ENCODE measurements at places on chromosomes 1 and 21.

DNA sequence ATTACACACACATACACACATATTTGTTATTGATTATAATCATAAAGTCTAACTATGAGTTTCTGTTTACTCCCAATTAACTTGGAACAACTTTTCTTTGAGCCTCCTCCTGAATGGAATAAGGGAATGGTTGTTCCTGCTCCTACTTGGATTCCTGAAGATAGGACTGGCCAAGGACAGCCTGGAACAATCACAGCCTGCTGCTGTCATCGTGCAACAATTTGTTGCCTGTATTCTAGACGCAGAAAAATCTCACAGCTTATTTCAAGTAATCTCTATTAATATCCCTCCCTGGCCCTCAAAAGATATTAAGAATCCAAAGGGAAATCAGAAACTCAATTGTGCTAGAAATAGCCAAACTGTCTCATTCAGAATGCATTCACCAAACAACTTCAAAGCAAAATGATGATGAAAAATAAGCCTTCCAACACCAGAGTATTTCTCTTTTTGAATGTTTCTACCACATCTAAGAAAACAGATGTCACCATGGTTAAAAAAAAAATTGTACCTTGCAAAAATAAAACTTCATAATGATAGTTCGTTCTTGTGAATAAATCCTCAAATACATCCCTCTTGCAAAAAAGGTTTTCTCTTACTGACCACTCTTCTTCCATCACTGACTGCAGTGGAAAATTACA, 30.9 kb downstream of the RCAN1 start:
- H3K27ac ChIP-seq: no peak overlapping the region
- H3K36me3 ChIP-seq: no peaks in the 10 kb centered on the region
- no peak for DNase-seq
- H3K4me3 ChIP-seq: no peak overlapping the region
- peaks cover 14% of the 10 kb centered on the region for H3K4me1 ChIP-seq
- no peaks in the 10 kb centered on the region for H3K27me3 ChIP-seq

GRCh38 chr1:243471754-243472745, 216.2 kb downstream of the SDCCAG8 start:
- peaks cover 10% of the 10 kb centered on the region for H3K4me1 ChIP-seq
- H3K4me3 ChIP-seq: no peak overlapping the region
- no peaks in the 10 kb centered on the region for H3K27me3 ChIP-seq
- DNase-seq: no peak

DNA sequence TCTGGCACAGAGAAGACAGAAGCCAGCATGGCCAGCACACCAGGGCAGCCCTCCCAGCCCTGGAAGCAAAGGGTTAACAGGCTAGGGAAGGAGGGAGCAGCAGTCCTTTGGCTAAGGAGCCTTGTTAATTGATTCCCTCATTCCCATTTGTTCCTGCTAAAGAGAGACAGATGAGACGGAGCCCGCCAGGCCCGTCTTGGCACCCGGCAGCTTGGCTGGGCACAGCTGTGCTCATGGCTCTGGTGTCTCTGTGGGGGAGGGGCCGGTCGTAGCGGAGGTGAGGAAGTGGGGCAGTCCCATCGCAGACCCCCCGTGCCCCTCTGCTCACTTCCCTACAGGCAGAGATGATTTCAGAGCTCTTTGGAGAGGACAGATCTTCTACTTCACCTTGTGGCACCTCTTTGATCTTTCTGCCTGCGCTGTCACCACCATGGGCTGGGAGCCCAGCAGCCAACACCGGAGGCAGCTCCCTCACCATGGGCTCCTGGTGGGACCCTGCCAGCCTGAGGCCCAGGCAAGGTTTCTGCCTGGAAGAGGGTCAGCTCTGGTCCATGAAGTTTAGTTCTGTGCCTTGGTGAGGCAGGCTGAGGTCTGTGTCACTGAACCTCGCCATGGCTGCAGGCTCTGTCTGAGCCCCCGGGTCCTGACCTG, 38.0 kb downstream of the FOXO6 start:
- H3K4me3 ChIP-seq: no peak overlapping the region
- peaks cover 9% of the 10 kb centered on the region for H3K4me1 ChIP-seq
- H3K27me3 ChIP-seq: peaks cover 54% of the 10 kb centered on the region
- H3K36me3 ChIP-seq: peaks cover 4% of the 10 kb centered on the region
- H3K27ac ChIP-seq: no peak overlapping the region

- H3K36me3 ChIP-seq: peaks cover 3% of the 10 kb centered on the region
- no peak overlapping the region for H3K4me3 ChIP-seq
- DNase-seq: no peak
- H3K27me3 ChIP-seq: peaks cover 7% of the 10 kb centered on the region
- no peak overlapping the region for H3K27ac ChIP-seq
Observed at GRCh38 chr21:37877888-37878684, 38.2 kb downstream of the KCNJ6 start.

DNA sequence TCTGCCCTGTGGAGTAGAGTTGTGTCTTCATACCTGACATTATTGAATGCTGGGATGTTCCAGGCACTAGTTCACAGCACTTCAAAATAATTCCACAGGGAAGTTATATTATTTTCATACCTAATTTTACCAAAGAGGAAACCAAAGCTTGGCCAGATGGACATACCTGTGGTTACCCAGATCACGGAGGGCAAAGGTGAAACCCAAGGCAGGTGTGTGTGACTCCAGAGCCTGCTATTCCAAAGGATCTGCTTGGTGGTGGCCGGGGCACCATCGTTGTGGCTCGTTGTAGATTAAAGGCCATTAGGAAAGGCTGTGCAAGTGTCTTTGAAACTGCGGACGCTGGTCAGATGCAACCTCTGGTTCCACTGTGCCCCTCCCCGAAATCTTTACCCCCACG, 108.6 kb downstream of the ZBTB18 start:
- no peaks in the 10 kb centered on the region for H3K27me3 ChIP-seq
- no peak overlapping the region for H3K4me3 ChIP-seq
- DNase-seq: no peak
- H3K36me3 ChIP-seq: no peaks in the 10 kb centered on the region
- no peaks in the 10 kb centered on the region for H3K4me1 ChIP-seq

- peaks cover 11% of the 10 kb centered on the region for H3K4me1 ChIP-seq
- H3K27ac ChIP-seq: no peak overlapping the region
- no peak for DNase-seq
- peaks cover 44% of the 10 kb centered on the region for H3K27me3 ChIP-seq
Observed at GRCh38 chr1:232725305-232726047, 79.7 kb upstream of the MAP10 start.

DNA sequence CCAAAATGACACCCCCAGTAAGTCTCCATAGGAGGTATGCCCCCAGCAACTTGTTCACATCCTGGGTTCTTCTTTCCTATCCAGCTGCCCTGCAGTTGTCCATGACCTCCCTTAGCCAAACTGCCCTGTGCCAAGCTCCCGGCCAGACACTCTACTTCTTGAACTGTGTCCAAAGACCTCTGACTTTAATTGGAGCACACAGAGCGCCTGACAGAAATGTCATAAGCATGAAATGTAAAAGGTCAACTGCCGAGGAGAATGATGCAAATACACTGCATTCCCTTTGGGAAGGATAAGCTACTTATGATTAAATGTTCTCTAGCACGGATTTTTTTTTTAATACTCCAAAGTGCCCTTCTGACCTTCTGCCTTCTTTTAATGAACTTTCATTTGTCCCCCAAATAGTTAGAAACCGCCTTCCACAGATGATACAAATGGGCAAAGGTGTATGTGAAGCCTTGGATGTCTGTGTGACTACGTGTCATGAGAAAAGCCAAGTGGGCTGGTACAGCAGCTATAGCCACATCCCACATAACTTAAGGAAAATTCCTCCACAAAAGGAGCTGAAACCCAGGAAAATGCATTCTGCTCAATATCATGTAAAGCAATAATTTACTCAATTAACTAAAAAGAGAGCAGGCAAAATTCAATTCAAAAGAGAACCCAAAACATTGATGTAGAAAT, 26.8 kb downstream of the PALMD start:
- no peaks in the 10 kb centered on the region for H3K4me1 ChIP-seq
- H3K4me3 ChIP-seq: no peak overlapping the region
- no peak for DNase-seq
- H3K27ac ChIP-seq: no peak overlapping the region
- no peaks in the 10 kb centered on the region for H3K36me3 ChIP-seq

DNA sequence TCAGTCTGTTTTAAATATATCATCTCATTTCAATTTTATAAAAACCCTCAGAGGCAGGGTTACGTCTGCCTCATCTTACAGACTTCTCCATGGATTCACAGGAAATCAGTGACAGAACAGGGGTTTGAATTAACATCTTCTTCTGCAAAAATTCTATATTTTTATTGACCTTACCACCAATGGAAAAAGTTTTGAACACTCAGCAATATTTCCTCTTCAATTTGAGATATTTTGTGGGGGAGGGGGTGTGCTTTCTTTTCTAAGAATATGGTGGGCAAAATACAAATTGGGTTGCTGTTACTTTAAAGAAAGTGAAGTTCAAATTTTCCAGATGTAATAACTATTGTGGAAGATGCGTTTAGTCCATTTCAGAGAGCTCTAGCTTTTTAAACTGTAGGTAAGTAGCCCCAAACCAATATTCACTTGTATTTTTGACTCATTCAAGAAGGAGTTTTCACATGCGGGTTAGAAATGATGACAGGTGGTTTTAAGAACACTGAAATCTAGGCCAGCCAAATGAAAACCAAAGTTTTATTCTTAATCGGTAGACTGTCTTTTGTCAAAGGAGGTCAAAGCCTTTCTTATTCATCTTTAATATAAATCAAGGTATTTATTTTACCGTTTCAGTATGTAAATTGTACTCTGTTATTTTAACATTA, 17.4 kb downstream of the TGFB2 start:
- H3K4me3 ChIP-seq: no peak overlapping the region
- no peaks in the 10 kb centered on the region for H3K4me1 ChIP-seq
- no peak overlapping the region for H3K27ac ChIP-seq
- H3K36me3 ChIP-seq: no peaks in the 10 kb centered on the region

DNA sequence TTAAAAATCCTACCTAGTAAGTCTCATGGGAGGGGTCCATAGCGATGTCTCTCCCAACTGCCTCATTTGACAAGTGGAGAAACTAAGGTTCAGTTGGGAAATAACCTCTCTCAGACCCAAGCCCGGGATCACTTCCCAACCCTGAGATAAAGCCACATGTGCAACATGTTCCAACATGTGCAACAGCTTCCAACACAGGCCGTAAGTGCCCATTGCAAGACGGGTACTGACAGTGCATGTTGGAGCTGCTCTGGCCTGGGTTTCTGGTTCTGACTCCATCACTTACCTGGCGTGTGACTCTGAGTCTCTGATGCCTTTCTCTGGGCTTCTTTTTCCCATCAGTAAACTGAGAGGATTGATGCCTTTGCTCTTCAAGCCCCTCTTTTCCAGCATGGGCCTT, 38.0 kb upstream of the FOXO6 start:
- no peak overlapping the region for H3K4me3 ChIP-seq
- H3K36me3 ChIP-seq: no peaks in the 10 kb centered on the region
- no peak overlapping the region for H3K27ac ChIP-seq
- no peak for DNase-seq

- H3K4me1 ChIP-seq: no peaks in the 10 kb centered on the region
- no peaks in the 10 kb centered on the region for H3K36me3 ChIP-seq
- H3K27ac ChIP-seq: no peak overlapping the region
- no peak overlapping the region for H3K4me3 ChIP-seq
Observed at GRCh38 chr1:211713231-211713630, 37.8 kb upstream of the NEK2 start.

DNA sequence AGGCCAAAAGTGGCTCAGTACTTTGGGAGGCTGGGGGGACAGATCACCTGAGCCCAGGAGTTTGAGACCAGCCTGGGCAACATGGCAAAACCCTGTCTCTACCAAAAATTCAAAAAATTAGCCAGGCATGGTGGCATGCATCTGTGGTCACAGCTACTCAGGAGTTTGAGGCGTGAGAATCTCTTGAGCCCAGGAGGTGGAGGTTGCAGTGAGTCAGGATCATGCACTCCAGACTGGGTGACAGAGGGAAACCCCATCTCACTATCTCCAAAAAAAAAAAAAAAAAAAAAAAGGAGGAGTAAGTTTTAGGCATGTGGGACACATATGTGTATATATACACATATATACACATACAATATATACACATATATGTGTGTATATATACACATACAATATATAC, 165.3 kb upstream of the DPYD start:
- H3K27ac ChIP-seq: no peak overlapping the region
- H3K4me3 ChIP-seq: no peak overlapping the region
- H3K4me1 ChIP-seq: no peaks in the 10 kb centered on the region
- H3K27me3 ChIP-seq: no peaks in the 10 kb centered on the region
- DNase-seq: no peak

DNA sequence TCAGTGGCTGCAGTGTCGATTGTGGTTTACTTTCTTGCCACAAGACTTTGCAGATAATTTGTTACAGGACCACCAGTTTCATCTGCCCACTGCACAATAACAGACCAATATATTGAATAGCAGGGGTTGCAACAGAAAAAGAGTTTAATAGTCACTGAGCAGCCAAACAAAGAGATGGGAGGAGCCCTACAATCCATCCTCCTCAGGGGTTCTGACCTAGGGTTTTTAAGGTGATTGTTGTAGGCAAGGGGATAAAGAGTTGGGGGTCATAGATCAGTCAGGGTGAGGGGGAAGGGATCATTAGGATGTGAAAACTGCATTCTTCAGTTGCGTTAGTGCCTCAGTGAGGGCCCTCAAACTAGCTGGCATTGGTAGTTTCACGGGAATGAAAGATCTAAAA, 110.7 kb upstream of the OLFM3 start:
- H3K27me3 ChIP-seq: no peaks in the 10 kb centered on the region
- no peak for DNase-seq
- H3K4me1 ChIP-seq: no peaks in the 10 kb centered on the region
- no peaks in the 10 kb centered on the region for H3K36me3 ChIP-seq
- no peak overlapping the region for H3K27ac ChIP-seq
- H3K4me3 ChIP-seq: no peak overlapping the region

DNA sequence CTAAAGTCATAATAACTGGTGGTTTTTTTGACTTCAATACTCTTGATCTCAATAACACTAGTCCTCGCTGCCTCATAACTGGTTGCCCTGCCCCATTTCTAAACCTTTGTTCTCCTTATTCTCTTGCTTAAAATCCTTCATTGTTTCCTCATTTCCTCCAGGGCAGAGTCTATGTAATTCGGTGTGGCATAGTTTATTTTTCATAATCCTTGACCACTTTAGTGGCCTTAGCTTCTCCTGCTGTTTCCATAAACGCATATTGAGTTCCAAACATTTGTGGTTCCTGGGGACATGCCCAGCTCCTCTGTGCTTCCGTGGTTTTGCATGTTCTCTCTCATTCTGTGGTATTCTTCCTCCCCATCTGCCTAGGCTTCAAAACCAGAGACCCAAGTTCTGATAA, 19.0 kb upstream of the TLCD4 start:
- no peak overlapping the region for H3K4me3 ChIP-seq
- DNase-seq: no peak
- no peaks in the 10 kb centered on the region for H3K4me1 ChIP-seq
- peaks cover 24% of the 10 kb centered on the region for H3K27me3 ChIP-seq

DNA sequence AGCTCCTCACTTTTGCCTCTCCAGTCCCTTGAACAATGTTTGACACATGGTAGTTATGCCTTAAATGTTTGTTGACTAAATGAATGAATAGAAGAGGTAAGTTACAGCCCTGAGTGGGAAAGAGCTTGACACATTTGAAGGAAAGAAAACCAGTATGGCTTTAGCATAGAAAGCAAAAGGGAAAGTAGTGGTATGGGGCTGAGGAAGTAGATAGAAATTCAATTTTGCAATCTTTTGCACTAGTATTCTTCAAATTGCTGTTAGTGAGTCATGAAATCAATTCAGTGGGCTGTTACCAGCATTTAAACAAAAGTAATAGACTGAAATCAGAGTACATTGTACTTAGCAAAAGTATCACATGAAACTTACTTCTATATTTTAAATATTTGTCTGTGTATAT, 21.1 kb downstream of the PLA2G4A start:
- H3K4me1 ChIP-seq: no peaks in the 10 kb centered on the region
- no peaks in the 10 kb centered on the region for H3K36me3 ChIP-seq
- no peaks in the 10 kb centered on the region for H3K27me3 ChIP-seq
- no peak overlapping the region for H3K27ac ChIP-seq

Data from central memory CD8-positive, alpha-beta T cell (primary cell).